ENCODE measurements at places on chromosomes 5 and 9.

GRCh38 chr9:89564346-89564878 lies 40.4 kb upstream of the GADD45G start:
- H3K4me3 ChIP-seq = no peak overlapping the region
- no peaks in the 10 kb centered on the region for H3K27me3 ChIP-seq
- H3K36me3 ChIP-seq = no peaks in the 10 kb centered on the region
- H3K4me1 ChIP-seq = no peaks in the 10 kb centered on the region
- H3K27ac ChIP-seq = no peak overlapping the region

- no peaks in the 10 kb centered on the region for H3K36me3 ChIP-seq
- no peak overlapping the region for H3K27ac ChIP-seq
- H3K4me1 ChIP-seq = no peaks in the 10 kb centered on the region
- H3K27me3 ChIP-seq = no peaks in the 10 kb centered on the region
- DNase-seq = no peak
These were observed 777.1 kb downstream of the CDH18 start for GRCh38 chr5:19210886-19211285.

DNA sequence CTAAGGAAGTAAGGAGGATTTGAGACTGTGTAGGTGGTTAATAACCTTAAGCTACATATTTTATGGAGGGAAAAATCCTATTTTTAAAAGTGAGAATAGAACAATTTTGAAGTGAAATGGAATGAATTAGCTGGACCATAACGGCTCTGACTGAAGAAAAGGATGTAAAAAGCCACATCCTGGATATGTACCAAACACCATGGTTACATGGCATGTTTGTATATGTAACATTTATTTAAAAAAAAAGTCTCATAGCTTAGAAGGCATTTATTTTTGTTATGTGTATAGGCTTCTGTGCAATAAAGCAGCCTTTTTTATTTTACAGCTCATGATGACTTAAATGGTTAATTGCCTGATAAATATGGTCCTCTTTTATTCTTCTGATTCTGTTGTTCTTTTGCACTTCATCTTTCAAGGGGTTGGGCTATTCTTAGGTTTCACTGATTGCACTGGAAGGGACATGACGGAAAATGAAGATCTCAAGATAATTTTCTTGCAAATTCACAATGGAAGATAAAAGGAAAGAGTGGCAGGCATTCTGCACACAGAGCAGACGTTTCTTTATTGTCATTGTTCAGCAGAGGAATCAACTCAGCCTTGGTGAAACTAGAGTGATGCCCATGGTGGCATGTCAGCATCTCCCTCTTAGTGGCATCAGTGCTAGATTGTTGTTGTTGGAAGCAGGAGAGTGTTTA lies 63.1 kb downstream of the DOCK8 start:
- H3K27me3 ChIP-seq = no peaks in the 10 kb centered on the region
- H3K36me3 ChIP-seq = peaks cover 9% of the 10 kb centered on the region
- H3K4me3 ChIP-seq = no peak overlapping the region

- H3K27me3 ChIP-seq = no peaks in the 10 kb centered on the region
- H3K27ac ChIP-seq = no peak overlapping the region
- H3K36me3 ChIP-seq = no peaks in the 10 kb centered on the region
- DNase-seq = no peak
- H3K4me1 ChIP-seq = no peaks in the 10 kb centered on the region
These were observed 143.4 kb downstream of the EPB41L4A start for GRCh38 chr5:112275671-112276070.

DNA sequence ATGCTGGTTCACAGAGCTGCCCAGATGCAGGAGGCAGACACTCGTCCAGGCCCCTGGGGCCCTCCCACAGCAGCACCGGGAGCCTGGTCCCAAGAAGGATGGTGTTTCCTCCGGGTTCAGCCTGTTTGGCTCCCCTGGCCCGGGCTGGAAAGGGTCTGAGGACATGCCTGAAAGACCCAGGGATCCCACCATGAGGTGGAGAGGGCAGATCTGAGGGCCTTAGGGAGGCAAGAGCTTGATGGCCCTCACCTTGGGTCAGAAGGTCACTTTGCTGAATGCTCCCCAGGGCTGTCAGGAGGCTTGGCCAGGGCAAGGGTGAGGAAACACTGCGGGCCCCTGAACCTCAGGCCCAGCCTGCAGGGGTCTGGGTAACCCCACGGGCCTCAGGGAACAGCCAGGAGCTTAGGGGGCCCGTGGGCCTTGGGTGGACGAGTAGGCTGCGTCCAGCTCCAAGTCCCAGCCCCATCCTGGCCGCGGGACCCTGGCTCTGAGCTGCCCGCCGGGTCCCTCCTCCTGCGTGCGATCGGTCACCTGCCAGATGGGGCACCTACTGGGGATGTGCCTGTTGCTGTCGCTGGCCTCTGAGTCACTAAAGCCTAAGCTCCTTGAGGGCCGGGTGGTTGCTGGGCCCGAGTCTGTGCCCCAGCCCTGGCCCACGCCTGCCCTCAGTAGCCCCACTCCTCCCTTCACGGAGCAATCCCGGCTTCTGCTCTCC lies 106.2 kb downstream of the ZNF354C start:
- H3K27ac ChIP-seq = no peak overlapping the region
- no peaks in the 10 kb centered on the region for H3K4me1 ChIP-seq
- peak; percentile 35 for DNase-seq
- H3K4me3 ChIP-seq = no peak overlapping the region

DNA sequence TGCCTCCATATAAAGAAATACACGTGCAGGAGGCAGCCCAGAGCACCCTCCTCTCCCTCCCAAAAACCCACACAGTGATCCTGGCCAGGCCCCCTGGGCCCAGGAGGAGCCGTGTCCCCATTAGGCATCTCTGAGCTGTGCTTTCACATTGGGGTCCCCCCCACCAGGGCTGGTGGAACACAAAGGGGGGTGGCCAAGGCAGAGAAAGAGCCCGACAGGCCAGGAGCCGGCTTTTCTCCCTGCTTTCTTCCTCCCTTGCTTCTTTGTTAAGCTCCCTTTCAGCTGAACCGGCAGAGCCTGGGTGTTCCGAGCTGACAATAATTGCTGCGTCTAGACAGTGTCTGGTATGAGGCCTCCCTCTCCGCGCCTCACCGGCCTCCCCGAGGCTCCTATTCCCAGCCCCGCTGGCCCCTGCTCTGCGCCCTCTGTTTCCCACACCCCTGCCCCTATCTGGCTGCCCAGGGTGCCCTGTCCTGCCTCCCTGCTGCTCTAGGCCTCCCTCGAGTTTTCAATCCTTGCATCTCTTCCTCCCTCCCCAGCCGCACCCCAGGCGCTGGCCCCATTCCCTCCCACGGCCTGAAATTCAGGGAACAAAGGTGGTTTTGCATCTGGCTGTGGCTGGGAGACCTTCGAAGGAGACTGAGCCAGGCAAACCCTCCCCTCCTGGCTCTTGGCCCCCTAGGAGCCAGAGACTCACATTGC lies 120.6 kb downstream of the C9orf50 start:
- H3K4me3 ChIP-seq = no peak overlapping the region
- H3K36me3 ChIP-seq = no peaks in the 10 kb centered on the region
- peaks cover 6% of the 10 kb centered on the region for H3K4me1 ChIP-seq
- peak; percentile 67 for DNase-seq
